Fibroblast of skin of left biceps (primary cell): ENCODE measurements at places on chromosomes 2 and 18.
A peak's percentile ranks its signal among the peaks of the same experiment; 100 is the strongest.

- DNase-seq: no peak
Observed at GRCh38 chr2:25178976-25179375, 10.6 kb upstream of the POMC start.

GRCh38 chr2:25454824-25455611, 113.3 kb upstream of the DNMT3A start:
- no peak for DNase-seq

DNA sequence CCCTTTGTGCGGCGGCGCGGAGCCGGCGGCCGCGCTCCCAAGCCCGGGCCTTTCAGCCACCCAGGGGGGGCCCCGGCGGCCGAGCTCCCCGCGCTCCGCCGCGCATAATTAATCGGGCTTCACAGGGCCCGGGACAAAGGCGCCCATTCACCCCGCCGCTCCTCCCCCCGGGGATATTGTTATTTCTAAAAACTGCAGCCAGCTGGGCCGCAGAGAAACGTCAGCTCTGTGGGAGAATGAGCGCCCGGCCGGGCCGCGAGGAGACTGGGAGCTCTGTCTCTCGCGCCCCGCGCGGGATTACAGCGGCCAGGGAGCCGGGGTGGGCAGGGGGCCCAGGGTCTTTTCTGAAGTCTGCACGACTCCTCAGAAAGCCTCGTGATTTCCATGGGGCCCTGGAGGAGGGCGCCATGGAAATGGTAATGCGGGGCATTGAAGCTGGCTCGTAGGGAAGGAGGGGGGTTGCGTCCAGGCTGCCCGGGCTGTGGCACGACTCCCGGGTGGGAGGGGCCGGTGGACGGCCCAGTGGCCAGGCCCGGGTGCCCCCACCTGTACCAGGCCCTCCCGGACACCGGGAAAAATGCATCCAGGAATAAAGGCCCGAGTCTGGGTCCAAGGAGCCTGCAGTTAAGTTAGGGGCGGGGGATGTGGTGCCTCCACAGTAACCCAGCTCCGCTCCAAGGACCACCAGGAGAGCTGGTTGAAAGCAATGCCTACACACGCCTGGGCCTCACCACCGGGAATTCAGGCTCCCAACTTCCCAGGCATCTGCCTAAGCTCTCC, 125.3 kb downstream of the ZFP36L2 start:
- no peak for DNase-seq

DNA sequence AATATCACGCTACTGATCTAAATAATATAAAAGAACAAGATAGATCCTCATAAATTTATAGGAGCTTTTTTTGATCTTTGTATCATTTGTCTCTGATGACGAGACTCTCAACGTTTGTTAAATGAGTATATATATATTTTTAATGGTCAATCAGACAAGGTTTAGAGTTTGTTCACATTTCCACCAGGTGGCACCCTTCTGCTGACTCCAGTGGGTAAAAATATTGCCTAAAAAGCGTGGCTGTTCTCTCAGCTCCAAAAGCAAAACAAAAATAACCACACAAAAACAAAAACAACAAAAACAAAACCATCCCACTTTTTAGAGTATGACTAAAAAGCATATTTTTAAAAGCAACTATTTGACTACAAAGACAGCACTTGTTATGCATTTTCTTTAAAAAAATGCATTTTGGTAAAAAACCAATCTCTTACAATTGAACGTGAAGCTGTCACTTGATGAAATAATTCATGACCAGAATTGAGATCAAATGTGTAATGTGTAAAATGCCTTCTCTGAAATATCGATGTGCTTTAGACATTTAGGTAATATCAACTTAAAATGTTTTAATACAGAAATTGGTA, 723.2 kb downstream of the DPP10 start:
- DNase-seq: no peak

GRCh38 chr2:143759455-143759854, 630.2 kb downstream of the ARHGAP15 start:
- DNase-seq: no peak

DNA sequence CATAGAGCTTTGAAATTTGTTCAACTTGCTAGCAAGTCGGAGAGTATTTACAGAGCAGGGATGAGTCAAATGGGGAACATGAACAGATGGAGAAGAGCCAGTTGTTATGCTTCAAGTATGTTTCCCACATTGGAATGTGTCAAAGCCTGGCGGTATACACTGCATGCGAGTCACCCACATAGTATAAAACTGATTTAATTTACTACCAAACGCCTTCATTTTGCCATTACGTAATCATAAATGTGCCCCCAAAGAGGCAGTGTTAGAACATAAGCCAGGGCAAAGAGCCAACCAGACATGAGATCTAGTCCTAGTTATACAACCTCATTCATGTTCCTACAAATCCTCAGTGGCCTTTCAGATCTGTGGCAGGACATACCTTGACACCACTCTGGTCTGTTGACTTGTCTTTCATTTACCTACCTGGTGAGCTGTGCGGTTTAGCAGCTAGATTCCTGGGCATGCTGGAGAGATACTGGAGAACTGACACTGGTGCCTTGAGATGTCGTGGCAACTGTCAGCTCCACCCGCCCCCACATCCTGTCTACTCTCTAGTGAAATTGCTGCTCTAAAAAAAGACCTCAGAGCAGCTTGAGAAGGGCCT, 21.7 kb upstream of the NRP2 start:
- peak; percentile 96 for DNase-seq

DNA sequence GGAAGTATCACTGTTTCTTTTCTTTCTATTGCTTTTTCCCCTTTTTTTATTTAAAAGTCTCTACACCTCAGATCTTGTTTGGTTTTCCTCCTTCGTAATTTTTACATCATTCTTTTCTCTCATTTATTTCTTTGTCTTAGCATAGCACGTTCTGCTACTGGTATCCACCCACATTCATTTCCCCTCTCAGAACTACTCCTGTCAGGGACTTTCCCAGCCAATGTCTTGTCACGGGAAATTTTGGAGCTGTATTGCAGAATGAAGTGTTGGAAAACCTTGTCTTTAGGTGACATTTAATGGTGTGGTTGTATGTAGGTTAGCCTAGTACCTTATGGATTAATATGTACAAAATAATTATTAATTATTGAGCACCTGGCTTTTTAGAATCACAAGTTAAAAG, 34.0 kb downstream of the TTLL4 start:
- no peak for DNase-seq

- peak; percentile 74 for DNase-seq
Observed at GRCh38 chr2:207163053-207163755, 2.5 kb downstream of the KLF7 start.

DNA sequence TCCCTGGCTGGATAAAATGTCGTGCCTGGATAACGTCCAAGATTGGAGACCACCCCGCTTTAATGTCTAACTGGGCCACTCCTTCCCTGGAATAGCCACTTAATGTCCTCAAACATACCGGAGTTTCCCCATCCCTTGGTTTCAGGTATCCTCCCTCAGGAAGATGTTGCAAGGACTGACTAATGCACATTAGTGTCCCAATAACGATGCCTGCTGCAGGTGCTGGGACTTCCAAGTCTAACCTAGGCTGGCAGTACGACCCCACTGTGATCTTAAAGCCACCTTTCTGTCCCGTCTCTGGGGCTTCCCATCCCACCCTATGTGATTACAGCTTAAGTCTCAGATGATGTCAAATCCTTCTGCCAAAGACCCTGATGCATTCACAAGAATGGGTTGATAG, 1.1 kb upstream of the ATP6V1C2 start:
- no peak for DNase-seq

- no peak for DNase-seq
Observed at GRCh38 chr2:117771969-117772630, 42.4 kb upstream of the DDX18 start.

DNA sequence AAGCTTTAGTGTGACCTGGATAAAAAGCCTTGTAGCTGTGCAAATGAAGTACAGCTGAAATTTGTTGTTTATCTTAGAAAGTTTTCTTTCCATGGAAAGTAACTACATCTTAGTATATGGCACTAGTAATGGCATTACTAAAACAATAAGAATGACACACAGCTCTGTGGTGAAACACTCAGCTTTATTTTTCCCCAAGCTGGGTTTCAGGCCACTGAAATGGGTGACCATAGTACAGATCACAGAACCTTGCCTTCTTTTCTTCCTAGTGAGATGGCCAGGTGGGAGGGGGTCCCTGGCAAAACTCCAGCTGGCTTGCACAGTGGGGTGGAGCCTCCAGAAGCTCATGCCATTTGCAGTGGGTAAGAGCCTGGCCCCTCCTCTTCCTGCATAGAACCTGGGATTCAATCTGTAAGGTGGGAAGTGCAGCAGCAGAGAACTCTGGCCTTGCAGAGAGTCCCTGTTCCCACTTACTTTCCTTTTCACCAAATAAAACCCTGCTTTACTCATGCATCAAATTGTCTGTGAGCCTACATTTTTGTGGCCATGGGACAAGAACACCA, 17.6 kb upstream of the GRP start:
- DNase-seq: no peak

DNA sequence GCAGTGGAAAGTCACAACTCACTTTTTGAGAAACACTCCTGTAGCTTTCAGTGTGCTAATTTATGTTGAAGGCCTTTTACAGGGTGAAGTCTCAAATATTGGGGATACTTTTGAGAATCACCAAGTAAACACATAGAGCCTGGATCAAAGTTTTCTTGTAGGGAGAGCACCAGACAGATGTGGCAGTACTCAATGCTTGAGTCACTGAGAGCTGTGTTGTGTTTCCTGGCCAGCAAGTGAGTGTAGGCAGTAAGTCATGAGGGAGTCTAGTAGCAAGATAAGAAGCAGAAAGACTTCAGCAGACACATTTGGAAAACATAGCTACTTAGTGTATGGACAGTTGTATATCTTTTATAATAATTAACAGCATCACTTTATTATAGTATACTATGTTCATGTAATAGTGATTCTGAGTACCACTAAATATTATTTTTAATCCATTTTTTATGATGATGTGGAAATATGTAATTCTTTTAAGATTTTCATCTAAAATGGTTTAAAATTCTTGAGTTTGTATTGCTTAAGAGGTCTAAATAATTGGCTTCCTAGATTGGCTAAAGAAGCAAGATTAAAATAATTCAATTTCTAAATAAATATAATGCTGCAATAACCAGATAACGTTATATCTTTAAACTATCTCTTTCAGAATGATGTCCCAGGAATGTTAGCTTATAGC, 12.8 kb downstream of the PSMD1 start:
- DNase-seq: no peak

- DNase-seq: no peak
Observed at GRCh38 chr2:239189711-239190131, 211.1 kb downstream of the HDAC4 start.

- no peak for DNase-seq
Observed at GRCh38 chr18:30652387-30652786, 390.2 kb downstream of the DSC3 start.

GRCh38 chr2:229244975-229245374, 26.1 kb downstream of the PID1 start:
- DNase-seq: no peak

DNA sequence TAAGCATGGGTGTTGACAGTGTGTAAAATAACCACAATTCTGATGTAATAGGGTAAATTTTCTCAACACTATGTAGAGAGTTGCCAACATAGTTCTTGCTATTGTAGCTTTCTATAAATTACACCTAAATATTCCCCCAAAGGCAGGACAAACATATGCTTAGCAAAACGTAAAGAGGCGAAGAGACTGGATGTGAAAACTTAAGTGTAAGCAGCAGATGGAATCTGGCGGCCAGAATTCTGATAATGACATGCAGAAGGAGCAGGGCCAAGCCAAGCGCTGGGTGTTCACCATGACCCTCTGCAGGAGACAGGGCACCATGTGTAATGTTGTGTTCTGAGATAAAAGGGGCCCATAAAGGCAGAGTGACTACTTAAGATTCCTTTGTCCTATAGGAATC, 105.2 kb upstream of the ZNF521 start:
- peak; percentile 52 for DNase-seq

DNA sequence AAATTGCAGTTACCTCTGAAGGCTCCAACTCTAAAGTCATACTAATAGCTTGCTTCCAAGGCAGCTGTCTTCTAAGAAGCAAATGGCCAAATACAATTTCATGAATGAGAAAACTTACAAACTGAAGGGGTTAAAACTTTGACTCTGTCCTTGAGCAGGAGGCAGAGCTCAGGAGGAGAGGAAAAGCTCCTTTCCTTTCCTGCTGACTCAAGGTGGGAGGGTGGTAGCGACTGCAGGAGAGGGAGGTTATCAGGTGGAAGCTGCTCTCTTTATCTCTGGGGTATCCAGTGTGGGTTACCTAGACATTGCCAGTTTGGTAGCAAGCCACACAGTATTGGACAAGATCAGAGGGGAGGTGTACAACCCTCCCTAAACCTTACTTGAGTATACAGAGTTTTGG, 2.7 kb upstream of the EFEMP1 start:
- DNase-seq: no peak

GRCh38 chr2:160006475-160006874, 55.9 kb downstream of the PLA2R1 start:
- DNase-seq: no peak

DNA sequence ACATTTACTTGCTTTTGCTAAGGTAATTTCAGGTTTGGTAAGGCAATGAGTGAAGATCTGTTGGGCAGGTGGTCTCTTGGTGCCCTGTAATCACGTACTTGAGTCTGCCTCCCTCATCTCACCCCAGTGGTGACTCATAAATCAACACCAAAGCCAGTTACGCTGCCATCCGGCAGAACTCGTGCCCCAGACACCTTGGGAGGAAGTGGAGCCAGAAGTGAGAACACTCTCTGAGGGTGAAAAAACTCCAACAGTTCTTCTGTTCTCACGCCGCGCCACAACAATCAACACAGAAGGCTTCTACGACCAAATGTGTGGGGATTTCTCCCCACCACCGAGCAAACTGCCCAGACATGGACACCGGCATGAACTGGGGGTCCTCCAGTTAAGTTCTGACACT, 206.2 kb downstream of the ARL4C start:
- DNase-seq: no peak

DNA sequence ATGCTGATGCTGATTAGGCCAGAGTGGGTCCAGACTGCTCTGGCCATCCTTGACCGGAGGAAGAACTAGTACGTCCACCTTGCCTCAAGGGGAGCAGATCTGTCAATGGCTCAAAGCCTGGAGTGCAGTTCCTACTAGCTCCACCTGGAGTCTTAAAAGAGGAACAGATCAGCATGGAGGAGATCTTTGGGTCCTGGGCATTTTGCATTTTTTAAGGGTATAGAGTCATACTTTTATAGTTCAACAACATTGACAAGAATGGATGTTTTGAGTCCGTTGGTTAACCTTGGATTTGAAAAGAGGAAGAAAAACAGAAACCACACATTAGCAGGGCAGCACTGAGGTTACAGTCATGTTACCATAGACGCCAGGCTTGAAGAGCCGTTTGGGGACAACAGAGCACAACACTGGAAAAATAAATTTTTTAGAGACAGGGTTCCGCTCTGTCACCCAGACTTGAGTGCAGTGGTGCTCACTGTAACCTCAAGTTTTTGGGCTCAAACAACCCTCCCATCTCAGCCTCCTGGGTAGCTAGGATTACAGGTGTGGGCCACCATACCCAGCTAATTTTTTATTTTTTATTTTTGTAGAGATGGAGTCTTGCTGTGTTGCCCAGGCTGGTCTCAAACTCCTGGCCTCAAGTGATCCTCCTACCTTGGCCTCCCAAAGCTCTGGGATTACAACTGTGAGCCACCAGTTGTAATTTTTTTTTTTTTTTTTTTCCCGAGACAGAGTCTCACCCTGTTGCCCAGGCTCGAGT, 78.5 kb downstream of the PRKCE start:
- no peak for DNase-seq

DNA sequence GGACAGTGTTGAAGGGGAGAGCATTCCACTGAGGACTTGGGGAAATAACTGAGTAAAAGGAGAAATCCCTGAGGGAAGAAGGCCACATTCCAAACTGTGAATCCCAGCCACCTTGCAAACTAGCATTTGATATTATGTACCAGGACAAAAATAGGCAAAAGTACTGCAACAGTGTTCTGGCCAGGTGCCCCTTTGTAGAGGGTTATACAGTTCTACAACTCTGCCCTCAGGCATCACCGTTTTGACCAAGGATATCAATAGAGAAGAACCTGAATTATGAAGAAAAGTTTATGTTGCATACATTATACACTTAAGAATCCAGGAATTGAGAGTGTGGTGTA, 20.6 kb upstream of the CAVIN2 start:
- DNase-seq: no peak
